ENCODE measurements at places on chromosomes 7 and 10.

- no peak for DNase-seq
These were observed 307.4 kb downstream of the WDR37 start for GRCh38 chr10:1363446-1364121.

DNA sequence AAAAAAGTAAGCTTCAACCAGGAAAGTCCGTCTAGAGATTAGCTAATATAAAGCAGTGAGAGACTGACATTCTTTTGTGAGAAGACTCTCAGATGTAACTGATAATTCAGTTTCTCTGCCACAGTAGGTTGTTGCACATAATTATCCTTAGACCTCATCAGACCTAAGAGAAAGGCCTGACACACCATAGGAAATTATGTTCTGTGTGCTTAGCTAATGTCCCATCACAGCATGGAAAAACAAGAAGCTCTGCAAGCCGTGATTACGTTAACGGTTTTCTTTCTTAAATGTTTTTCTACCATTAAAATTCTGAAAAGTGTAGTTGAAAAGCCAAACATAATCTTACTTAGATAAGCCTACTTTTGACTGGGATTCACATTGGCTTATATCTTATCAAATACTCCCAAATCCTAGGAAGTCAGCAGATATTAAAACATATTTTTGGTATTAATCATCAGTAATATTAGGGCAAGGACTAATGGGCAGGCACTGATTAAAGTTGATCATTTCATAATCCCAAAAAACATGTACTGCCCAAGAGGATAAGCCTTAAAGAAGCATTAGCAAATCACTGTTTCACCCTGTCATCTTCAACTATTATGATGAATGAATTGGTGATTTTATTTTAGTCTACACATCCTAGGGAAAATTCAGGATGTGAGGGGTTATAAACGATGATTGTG is 5.2 kb downstream of the CSTF2T start:
- DNase-seq, result no peak

DNA sequence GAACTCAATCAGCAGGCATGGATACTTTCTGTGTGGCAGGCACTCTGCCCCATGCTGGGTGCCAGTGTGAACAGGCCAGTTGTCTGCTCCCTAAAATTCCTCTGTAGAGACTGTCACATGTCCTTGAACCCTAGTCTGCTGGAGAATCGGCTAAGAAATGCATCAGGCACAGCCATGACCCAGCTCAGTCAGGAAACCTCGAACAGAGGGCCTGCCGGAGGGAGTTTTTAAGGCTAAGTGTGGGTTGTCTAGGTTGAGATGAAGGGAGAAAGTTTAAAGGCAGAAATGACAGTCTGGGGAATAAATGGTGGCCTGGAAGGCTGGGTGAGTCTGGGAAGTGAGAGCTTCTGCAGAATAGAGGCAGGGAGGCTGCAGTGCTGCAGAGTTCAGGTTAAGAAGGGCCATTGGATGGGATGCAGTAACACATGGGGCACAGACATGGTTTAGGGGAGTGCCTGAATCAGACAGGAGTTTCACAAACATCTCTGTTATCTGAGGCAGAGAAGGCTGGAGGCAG is 45.3 kb downstream of the WDFY4 start:
- no peak for DNase-seq

- no peak for DNase-seq
These were observed 19.1 kb upstream of the OGDHL start for GRCh38 chr10:49781247-49781646.

DNA sequence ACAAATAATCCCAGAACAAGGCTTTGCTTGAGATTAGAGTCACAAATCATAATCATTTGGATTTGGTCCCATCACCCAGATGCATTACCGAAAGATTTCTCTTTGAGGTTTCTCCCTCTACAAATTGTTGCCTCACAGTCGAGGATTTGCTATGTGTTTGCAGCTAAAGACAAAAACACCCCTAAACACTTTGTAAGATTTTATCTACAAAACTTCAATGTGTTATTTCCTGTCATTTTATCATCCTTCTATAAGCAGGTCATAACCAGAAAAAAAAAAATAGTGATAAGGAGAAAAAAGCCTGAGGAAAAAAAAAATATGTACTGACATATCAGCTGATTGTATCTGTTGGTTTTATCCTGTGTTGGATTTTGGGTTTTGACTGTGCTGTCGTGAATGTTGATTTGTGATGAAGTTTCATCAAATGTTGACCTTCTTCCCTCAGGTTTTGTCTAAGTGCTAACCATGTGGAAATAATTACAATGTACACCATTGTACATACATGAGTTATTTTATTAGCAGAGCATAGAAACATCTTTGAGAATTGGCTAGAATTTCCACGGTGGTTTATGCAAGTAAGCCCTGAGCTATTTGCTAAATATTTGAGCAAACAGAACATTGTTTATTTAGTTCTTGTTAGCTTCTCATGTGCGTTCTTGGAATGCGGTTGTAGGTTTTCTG is 274.4 kb downstream of the NEBL start:
- DNase-seq, result no peak

DNA sequence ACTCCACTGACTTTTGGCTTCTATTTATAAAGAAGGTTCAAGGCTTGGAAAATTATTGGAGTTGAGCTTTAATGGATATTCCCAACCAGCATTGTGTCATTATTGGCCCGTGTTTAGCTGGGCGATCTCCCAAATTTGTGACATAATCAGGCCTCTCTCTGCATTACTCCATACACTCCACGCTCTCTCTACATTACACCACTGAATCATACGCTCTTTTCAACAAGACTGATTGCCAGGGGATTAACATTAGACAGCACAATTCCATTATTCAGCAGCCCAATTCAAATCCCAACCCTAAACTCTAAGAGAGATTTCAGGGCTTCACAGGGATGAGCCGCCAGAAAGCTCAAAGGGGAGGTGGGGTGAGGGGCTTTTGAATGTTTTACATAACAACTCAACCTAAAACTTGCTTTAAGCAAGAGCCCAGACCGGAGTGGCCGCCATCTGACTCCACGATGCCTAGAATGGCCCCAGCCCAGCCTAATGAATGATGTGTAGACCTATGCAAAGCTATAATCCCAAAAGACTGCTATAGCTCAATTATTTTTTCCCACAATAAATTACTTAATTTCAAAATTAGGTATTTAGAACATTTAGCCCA is 61.8 kb downstream of the FGFR2 start:
- DNase-seq, result no peak

DNA sequence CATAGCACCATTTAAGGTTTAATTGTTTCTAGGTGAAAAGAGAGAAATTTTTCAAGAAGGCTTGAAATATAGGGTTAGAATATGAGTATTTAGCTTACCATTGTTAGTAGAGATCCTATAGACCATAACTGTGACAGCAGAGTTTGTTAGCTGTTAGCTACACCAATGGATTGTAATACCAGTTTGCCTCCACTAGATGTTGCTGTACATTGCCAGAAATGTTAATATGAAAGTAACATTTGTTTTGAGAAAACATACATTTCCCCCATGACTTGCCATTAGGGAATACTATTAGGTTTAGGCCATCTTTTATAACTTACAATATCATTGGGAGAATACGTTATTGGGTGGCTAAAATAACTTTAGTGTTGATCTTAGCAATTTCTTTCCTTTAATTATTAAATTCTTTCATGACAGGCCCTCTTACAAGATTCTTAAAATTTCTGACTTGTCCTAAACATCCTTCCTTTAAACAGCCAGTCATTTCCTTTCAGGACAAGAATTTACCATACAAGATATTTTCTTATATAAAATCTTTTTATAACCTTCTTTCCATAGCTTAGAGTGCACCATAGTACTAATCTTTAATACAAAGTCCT is 39.5 kb downstream of the ZNF117 start:
- DNase-seq, result no peak

DNA sequence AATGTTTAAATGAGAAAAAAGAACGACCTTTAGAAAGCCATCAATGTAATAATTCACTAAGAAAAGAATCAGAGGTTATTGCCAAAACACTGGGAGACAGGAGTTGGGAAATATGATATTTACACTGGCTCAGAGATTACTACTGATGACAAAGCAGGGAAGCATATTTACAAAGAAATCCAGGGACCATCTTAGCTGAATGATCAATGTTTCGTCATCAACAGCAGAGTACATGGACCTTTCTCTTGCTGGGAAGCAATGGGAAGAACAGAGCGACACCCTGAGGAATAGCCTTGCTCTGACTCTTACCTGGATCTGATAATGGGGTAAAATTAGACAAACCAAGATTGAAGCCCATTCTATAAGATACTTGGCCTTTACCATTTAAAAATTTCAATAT is 1293.5 kb downstream of the XPNPEP1 start:
- no peak for DNase-seq

DNA sequence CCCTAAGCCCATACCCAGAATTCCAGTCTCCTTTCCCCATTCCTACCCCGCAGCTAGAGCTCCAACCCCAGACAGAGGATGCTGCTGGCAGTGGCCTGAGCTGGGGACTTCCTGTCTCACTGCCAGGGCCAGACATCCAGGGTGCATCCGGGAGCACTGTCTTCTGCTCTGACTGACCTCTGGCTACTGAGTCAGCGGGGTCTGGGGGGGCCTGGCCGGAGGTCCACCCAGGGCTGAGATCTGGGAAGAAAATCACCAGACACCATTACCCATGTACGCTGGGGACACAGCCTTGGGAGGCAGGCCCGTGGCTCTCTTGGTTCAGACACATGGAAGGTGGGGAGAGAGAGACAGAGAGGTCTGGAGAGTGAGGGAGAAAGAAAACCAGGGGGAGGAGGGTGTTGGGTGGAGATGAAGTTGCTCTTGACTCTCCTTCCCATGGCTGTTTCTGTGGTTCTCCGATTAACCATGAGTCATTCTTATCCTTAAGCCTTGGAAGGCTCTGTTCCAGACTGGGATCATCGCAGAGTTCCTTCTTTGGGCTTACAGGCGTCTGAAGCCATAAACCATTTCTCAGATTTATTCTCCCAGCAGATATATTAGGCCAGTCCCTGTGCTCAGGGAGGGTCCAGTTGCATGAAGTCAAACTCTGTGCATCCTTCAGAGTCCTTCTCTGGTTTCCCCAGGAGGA is 23.6 kb downstream of the TSPAN15 start:
- DNase-seq, result no peak

DNA sequence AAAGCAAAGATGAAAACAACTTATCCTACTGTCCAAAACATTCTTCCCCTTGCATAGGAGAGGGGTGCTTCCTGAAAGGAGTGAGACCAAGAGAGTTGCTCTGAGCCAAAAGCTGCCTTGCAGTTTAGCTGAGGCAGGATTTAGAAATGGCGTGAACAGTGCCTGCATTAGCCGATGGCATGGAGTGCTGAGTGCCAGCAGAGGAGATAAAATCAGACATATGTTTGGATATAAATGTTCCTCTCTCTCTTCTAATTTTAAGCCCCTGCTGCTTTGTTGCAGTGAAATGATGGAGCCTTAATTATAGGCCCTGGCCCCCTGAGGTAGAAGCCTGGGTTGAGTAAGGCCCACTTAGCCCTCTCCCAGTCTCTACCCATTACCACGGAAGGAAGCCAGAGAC is 7.1 kb downstream of the LRRC4 start:
- DNase-seq, result no peak

DNA sequence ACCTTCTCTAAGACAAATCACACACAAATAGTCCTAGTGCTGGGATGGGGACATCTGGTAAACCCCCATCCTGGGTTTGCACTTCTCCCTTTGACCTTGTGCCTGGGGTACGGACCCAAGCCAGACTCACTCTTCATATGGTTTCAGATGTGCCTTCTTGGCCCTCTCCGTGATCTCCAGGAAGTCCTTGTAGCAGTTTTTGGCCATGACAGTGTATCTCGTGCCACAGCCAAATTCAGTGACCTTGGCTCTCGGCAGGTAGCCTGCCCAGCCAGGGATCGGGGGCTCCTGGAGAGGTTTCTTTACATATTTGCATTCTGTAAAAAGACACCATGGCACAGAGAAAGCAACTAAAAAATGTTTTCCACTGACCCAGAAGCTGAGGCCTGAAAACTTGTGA is 43.9 kb downstream of the PNLIPRP2 start:
- no peak for DNase-seq

DNA sequence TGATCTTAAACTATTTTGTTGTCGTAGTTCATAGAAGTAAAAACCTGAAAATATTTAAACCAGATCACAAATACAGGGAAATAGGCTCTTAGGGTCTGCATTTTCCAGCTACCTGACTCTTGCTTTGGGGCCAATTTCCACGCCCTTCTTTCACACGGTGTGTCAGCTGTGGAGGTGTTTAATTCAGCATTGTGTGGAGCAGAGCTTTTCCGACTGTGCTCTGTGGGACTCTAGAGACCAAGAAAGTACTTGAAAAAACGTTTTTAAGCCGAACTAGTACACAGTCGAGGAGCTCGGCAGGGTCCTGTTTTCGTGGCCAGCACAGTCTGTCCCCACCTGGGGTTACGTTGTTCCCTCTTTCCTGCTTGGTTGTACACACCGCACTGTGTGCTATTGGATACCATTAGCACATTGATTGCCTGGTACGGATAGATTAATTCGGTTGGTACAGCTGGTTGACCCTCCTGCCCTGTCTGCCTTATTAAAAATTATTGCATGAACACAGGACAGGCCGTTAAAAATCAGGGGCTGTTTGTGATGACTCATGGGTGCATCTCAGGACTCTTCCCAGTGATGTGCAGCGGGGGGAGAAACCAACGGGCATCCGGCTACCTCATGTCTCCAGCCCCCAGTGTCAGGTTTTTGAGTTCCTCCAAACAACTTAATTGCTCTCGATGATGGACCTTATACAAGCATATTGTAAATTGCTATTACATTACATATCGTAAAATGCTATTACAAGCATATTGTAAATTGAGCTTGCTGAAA is 80.7 kb upstream of the BTBD16 start:
- DNase-seq, result no peak

- no peak for DNase-seq
These were observed 74.7 kb downstream of the ABCA13 start for GRCh38 chr7:48245751-48246472.

DNA sequence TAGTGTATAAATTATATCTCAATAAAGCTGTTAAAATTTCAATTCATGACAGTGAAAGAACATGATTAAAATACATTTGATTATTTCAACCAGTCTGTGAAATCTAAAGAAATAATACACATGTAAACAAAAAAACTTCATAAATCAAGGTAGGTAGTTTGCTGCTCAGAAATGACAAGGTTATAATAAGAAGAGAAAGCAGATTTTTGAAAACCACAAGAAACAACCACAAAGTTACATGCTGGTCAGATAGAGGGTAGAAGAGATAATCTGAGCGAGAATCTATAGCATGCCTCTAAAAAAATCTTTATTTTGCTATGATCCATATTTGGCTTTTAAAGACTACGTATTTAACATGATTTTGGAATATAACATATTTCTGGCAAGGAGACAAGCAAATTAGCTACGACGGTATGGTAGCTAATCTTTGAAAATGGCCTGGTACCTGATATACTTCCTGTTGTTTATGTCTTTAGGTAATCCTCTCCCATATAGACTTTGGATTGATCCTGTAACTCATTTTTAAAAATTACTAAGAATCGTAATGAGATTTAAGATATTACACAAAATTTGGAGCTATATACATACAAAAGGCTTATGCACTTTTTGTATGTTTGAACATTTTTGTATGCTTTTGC is 23.5 kb upstream of the VCL start:
- DNase-seq, result no peak

DNA sequence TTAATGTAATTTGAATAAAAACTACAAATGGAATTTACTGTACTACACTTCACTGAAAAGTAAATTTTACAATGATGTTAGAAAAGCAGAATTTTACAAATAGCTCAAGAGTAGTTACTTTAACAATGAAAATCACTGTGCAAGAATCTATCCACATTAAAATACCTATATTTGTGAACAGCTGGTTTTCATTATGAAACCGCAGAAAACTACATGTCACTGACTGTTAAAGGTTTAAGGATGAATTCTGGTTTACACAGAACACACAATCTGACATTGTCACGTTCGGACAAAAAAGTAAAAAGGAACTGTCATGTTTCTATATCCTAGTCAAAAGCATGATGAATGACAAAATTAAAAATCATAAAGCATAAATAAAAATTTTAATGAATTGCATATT is 415.3 kb upstream of the PRKCQ start:
- DNase-seq, result no peak
